ENCODE measurements at places on chromosomes 7 and 10.

DNA sequence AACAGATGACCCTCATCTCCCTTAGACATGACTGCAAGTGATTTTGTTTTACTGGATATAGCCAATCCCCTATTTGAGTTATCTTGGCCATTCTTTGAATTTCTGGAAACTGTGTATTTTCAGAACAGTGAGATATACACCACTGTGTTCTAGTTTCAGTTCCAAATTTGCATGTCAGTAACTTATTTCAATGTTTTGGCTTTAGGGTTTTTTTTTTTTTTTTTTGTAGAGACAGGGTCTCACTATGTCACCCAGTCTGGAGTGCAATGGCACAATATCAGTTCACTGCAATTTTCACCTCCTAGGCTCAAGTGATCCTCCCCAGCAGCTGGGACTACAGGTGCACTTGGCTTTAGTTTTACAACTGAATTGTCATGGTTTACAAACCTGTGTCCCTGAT lies 67.2 kb downstream of the ATAD1 start:
- DNase-seq: no peak

DNA sequence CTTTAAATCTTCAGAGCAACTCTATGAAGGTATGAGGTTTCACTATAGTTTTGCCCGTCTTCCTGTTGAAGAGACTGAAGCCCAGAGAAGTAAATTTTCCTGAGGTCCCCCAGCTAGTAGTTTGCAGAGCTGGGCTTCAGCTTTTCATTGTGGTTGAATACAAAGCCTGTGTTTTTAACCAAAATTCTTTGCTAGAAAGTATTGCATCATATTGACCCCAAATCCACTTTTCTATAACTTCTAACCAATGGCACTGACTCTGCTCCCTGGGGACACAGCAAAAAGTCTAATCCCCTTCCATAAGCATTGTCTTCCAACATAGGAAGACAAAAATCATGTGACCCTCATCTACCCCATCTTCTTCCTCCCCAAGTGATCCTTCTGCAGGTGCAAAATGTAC lies 93.0 kb downstream of the KCNMA1 start:
- no peak for DNase-seq

GRCh38 chr7:134009314-134010110 lies 117.6 kb upstream of the LRGUK start:
- no peak for DNase-seq

DNA sequence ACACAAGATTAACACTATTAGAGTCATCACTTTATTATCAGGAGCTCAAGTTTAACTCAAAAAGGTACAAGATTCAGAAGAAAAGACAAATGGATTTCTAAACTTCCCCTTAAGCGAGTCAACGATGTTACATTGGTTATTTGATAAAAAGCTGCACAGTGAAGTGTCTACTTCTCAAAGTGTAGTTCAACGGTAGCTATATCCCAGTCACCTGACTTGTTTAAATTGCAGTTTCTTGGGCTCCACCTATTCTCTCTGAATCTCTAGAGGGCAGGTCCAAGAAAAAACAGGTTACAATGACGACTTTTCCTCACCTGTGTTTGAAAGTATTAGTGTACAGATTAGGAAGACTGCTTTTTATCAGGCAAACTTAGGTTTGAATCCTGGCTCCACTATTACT lies 16.6 kb downstream of the MINDY3 start:
- no peak for DNase-seq

DNA sequence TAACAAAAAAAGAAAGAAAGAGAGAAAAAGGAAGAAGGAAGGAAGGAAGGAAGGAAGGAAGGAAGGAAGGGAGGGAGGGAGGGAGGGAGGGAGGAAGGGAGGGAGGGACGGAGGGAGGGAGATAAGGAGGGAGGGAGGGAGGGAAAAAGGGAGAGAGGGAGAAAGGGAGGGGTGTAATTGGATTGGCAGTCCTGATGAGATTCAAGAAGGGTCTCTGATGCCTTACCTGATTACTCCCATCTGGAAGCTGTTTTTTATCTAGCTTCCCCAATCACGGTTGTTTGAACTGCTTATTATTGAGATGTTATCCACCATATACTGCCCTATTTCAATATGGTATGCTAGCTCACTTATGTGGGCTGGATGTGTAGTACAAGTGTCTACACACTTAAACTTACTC lies 27.3 kb downstream of the GNG11 start:
- no peak for DNase-seq

GRCh38 chr7:152667958-152668357 lies 8.0 kb downstream of the XRCC2 start:
- DNase-seq: peak; percentile 65

GRCh38 chr7:139913845-139914135 lies 84.7 kb downstream of the TBXAS1 start:
- no peak for DNase-seq

DNA sequence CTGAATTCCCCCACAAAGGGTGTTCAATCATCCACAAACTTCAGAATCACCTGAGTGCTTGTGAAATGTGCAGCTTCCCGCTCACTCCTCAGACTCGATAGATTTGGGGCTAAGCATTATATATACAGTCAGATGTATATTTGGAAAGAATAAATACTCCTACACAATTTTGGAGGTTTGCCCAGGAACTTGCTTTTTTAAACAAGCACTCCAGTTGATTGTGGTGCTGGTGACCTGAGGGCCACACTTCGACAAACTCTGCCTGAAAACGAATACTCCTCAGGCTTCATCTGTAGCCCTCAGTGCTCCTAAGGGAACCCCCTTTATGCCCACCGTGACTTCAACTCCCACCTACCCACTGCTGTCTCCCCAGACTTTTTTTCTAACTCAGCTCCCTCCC lies 211.6 kb downstream of the INHBA start:
- no peak for DNase-seq

GRCh38 chr7:2968616-2969397 lies 74.9 kb downstream of the CARD11 start:
- DNase-seq: no peak

- DNase-seq: no peak
Observed at GRCh38 chr7:21448974-21449373, 21.1 kb downstream of the SP4 start.

DNA sequence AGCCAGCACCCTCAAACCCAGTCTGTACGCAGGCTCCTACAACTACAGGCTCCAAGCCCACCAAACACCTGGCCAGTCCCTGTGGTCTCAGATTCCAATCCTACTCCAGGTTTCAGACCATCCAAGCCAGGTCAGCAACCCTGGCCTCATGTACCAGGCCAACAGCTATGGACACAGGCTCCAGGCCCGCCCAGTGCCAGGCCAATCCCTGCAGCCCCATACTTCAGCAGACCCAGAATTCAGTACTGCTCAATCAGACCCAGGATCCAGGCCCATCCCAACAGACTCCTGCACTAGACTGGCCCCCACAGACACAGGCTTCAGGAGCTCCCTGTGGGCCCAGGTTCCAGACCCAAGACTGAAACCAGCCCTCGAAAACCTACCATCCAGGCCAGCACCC lies 32.3 kb downstream of the HPSE2 start:
- no peak for DNase-seq

DNA sequence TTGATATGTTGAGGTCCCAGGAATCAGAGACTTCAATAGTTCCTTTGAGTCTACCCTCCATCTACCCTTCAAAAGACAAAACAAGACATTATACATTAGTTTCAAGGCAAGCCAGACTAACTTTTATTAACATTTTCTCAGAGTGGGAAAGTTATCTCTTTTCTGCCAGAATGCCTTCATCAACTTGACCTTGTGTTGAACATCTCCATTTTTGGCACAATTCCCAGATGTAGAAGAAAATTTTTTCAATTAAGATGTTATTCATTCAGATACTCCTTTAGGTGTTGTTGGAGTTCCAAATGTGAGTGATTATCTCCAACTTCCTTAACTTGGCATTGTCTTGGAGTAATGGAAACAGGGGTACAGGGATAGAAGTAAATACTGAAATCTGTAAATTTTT lies 59.1 kb downstream of the NRF1 start:
- DNase-seq: no peak

DNA sequence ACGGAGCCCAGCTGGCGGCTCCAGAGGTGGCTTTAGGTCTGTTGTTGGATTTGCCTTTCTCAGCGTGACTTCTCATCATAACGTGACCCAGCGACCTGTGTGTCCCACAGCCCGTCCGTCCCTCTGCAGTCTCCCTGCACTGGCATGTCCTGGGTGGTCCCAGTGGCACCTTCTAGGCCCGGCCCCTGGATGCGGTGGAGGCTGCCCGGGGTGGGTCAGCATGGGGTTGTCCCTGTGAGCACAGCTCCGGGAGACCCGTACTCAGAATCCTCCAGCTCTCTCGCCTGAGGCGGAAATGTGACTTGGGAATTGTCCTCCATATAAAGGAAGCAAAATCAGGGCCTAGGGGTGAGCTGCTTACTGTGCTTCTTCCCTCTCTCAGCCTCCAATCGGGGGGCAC lies 25.6 kb upstream of the AP5Z1 start:
- DNase-seq: no peak

DNA sequence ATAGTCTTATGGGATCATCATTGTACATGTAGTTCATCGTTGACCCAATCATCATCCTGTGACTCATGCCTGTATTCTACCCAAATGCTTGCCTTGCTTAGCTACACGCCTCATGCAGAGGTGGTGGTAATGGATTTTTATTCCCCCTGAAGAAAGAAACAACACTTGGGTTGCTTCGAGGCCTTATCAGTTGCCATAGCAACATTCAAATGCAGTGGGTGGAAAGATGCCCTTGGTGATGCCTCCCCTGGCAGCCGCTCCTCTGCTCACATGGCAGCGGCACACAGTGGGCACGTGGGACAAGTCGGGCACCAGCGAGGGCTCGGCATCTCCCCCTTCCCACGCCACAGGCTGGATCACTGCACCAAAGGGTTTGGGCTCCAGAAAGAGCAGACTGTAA lies 54.0 kb upstream of the NMT2 start:
- no peak for DNase-seq

DNA sequence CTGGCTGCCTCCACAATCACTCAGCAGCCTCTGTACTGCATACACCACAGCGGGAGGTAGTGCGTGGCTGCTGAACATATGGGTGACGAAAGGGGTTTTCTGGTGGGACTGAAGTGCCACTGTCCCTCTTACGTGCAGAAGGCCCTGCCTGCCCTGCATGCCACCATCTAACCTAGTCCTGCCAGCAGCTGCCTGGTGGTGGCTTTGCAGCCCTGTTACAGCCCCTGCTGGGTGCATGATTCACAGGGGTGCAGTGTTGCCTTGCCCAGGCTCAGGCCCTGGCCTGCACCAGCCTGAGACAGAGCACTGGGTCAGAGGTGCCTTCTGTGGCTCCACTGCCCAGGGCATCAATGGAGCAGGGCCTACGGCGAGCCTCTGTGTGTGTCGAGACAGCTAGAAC lies 50.1 kb downstream of the SYPL1 start:
- DNase-seq: no peak
